ENCODE measurements at places on chromosomes 3 and 15. TPM values are rescaled to one million over a fixed set of nuclear protein-coding genes. Genes with fewer than 3 reads are reported as not detected.

Gene ACKR2
- not detected for polyA plus RNA-seq

Gene MORC1
- not detected for polyA plus RNA-seq

Gene FBXL2
- polyA plus RNA-seq = not detected

Gene SLC24A5
- not detected for polyA plus RNA-seq

Gene HEG1
- polyA plus RNA-seq = 1.6 TPM

DNA sequence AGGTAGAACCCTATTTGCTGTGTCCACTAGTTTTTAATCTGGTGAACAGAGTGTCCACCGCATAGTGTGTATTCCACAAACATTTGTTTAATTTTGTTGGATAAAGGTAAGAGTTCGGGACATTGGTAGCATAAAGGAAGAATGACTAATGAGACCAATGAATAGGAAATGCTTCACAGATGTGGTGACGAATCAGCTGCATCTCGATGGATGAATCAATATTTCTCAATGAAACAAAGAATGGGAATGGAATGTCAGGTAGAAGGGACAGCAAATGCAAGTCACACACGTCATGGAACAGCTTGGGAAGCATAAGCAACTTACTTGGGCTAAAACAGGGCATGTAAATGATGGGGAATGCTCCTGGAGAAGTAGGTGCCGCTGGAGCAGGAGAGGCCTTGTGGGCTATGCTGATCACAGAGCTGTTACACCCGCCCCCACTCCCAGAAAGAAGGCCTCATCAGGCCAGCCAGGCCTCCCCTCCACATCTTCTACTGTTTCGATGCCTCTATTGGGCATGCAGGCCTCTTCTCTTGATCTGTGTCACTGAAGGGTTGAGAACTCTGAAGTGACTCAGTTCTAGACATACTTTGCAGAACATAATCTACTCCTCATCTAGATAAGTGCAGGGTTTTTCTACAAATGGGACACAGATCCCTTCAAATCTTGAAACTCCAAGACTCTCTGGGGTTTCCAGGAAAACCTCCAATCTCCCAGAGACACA is 120.0 kb upstream of the GADL1 start:
- H3K4me3 ChIP-seq = no peak overlapping the region
- no peaks in the 10 kb centered on the region for H3K4me1 ChIP-seq
- no peaks in the 10 kb centered on the region for H3K36me3 ChIP-seq
- H3K27ac ChIP-seq = no peak overlapping the region
- DNase-seq = no peak

- no peaks in the 10 kb centered on the region for H3K36me3 ChIP-seq
These were observed 72.2 kb downstream of the SLC7A14 start for GRCh38 chr3:170513642-170514041.

DNA sequence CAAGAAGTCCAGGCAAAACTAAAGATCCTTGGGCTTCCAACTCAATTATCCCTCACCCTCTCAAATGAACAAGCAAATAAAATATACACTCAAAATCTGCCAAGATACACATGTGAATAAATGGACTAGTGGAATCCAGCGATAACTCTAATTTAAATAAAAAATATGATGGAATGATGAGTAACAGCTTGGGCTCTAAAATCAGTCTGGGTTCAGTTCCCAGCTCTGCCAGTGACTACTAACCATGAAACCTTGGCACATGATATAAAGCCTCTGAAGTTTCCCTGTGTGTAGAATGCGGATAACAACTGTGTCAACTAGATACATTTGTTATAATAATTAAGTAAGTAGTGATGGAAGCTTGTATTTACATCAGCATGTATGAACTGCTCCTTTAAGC is 81.3 kb downstream of the CADPS start:
- H3K4me3 ChIP-seq = no peak overlapping the region
- no peak for DNase-seq
- no peak overlapping the region for H3K27ac ChIP-seq
- H3K4me1 ChIP-seq = no peaks in the 10 kb centered on the region
- H3K36me3 ChIP-seq = no peaks in the 10 kb centered on the region
- H3K27me3 ChIP-seq = peaks cover 1% of the 10 kb centered on the region

GRCh38 chr3:34419801-34420200 is 621.4 kb downstream of the PDCD6IP start:
- peaks cover 10% of the 10 kb centered on the region for H3K27me3 ChIP-seq
- H3K27ac ChIP-seq = no peak overlapping the region
- no peak overlapping the region for H3K4me3 ChIP-seq
- H3K36me3 ChIP-seq = no peaks in the 10 kb centered on the region

DNA sequence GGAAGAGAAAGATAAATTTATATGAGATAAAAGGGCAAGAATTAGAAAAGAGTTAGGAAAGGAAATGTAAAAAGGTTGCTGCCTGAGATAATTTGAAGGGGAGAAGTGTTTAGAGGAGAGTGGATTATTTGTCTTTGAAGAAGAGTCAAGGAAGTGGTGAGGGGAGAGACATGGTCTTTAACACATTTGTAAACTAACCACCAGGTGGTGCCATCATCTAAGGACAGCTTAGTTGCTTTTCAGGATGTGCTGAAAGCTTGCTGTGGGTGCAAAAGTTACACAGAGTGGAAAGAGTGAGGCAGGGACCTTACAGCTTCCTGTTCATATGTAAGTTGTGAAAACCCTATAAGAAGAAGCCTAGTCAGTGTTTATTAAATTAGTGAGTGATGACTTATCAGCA is 114.1 kb upstream of the DNAJC19 start:
- H3K27me3 ChIP-seq = no peaks in the 10 kb centered on the region
- DNase-seq = no peak
- no peak overlapping the region for H3K4me3 ChIP-seq

DNA sequence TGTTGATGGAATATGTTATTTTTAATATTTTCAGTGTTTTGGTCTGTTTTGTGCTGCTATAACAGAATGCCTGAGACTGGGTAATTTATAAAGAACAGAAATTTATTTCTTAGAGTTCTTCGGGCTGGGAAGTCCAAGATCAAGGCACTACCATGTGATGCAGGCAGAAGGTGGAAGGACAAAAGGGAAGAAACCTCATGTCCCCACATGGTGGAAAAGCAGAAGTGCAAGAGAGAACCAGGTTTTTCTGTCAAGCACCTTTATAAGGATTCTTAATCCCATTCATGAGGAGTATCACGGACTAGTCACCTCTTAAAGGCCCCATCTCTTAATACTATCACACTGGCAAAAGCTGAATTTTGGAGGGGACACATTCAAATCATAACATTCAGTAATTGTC is 57.9 kb upstream of the EPHB3 start:
- no peaks in the 10 kb centered on the region for H3K36me3 ChIP-seq

GRCh38 chr3:20060974-20061685 is 20.9 kb downstream of the KAT2B start:
- H3K4me3 ChIP-seq = no peak overlapping the region
- no peaks in the 10 kb centered on the region for H3K27me3 ChIP-seq
- peaks cover 56% of the 10 kb centered on the region for H3K4me1 ChIP-seq
- no peak overlapping the region for H3K27ac ChIP-seq

DNA sequence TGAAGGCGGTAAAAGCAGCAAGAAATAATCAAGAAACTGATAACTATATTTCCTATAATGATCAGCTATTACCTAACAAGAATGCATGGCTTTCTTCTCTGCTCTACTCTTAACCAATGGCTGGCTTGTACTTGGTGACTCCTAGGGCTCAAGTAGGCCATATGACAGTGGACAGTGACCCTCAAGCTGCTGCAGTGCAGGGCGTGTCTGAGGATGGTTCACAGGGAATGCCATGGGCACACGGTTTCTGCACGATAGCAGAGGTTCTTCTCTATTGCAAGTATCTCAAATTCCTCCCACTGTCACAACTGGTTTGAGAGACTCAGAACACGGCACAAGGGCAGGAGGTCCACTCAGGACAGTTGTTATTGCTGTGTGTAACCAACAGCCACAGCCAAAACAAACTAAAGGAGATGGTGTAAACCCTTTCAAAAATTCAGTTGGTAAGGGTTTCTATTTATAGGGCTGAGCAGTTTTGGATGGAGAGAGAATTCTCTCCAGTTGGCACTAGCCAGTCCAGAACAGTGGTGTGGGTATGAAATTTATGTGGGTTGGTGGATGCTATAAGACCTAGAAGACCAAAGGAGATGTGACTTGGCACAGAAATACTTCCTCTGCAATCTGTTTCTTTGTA is 103.2 kb upstream of the ST8SIA2 start:
- H3K27ac ChIP-seq = no peak overlapping the region
- no peaks in the 10 kb centered on the region for H3K4me1 ChIP-seq
- H3K36me3 ChIP-seq = no peaks in the 10 kb centered on the region
- no peak overlapping the region for H3K4me3 ChIP-seq
- H3K27me3 ChIP-seq = peaks cover 9% of the 10 kb centered on the region

GRCh38 chr3:156483961-156484787 is 70.7 kb downstream of the SSR3 start:
- peak; percentile 62 for DNase-seq
- peaks cover 13% of the 10 kb centered on the region for H3K4me1 ChIP-seq
- H3K27me3 ChIP-seq = no peaks in the 10 kb centered on the region
- H3K4me3 ChIP-seq = peak overlapping the region; percentile 60
- peak overlapping the region; percentile 87 for H3K27ac ChIP-seq

GRCh38 chr3:30282154-30282696 is 324.2 kb upstream of the TGFBR2 start:
- DNase-seq = no peak
- no peak overlapping the region for H3K4me3 ChIP-seq
- peaks cover 7% of the 10 kb centered on the region for H3K36me3 ChIP-seq
- H3K27ac ChIP-seq = no peak overlapping the region
- H3K27me3 ChIP-seq = no peaks in the 10 kb centered on the region

DNA sequence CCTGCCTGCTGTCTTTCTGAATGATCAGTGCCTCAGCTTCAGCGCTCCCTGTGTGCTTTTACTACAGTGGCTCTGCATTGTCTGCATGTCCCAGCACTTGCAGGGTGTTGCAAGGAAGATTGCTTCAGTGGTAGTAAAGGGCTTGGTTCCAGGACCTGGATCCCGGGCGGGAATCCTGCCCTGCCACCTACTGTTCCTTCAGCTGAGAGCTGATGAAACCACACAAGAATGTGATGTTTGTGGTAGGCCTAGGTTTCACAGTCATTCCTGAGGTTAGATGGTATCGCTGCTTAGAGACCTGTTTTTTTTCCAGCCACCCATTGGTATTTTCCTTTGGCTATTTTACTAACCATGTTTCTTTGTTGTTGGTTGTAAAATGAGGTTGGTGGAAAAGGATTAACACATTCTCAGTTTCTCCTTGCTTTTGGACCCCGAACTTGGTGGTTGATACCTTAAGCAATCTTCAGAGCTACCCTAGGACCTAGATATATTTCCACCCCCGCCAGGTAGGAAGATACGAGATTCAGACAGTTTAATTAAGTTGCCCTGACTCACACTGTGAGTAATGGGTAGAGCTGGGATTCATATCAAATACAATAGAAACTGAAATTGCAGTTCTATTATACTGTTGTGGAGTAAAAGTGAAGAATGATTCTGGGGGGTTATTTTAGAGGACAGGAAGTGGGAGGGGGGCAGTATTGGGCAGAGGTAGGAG is 11.4 kb downstream of the GPR87 start:
- H3K36me3 ChIP-seq = no peaks in the 10 kb centered on the region
- no peaks in the 10 kb centered on the region for H3K4me1 ChIP-seq
- no peak for DNase-seq
- peaks cover 14% of the 10 kb centered on the region for H3K27me3 ChIP-seq
- H3K27ac ChIP-seq = no peak overlapping the region

DNA sequence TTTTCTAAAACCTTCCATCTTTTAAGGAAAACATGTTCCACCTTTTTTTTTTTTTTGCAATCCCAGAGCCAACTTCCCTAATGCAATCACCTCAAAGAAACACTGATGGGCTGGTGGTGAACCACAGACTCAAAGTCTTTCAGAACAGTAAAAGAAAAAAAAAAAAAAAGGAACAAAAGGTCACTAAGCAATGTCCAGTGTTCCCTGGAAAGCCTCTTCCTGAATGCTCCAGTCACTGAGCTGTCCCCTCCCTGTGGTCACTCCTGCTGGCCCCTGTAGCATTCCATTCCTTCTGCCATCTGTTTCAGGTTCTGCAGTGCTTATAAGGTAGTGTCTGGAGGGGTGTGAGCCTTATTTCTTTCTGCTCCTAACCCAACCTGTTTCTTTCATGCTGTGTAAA is 53.3 kb downstream of the AAGAB start:
- no peak overlapping the region for H3K27ac ChIP-seq
- no peak overlapping the region for H3K4me3 ChIP-seq
- H3K36me3 ChIP-seq = peaks cover 13% of the 10 kb centered on the region
- H3K27me3 ChIP-seq = no peaks in the 10 kb centered on the region

DNA sequence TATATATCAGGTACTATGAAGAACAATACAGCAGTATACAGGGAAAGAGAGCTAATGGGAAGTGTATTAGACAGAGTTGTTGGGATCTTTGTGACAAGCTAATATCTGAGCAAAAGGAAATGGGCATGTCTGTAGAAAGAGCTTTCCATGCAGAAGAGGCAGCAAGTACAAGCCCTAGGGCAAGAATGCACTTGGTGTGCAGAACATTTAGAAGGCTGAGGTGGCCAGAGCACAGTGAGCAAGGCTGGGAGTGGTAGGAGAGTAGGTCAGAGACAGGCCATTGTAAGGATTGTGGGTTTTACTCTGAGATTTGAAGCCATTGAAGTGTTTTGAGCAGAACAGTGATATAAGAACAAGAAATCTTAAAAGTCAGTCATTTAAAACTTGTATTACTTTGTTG is 353.9 kb upstream of the TGFBR2 start:
- no peak overlapping the region for H3K27ac ChIP-seq
- no peak overlapping the region for H3K4me3 ChIP-seq
- H3K4me1 ChIP-seq = no peaks in the 10 kb centered on the region
- peaks cover 7% of the 10 kb centered on the region for H3K36me3 ChIP-seq
- no peaks in the 10 kb centered on the region for H3K27me3 ChIP-seq

GRCh38 chr3:130709671-130710070 is 37.0 kb downstream of the PIK3R4 start:
- H3K27me3 ChIP-seq = no peaks in the 10 kb centered on the region
- H3K4me1 ChIP-seq = peaks cover 3% of the 10 kb centered on the region
- H3K4me3 ChIP-seq = no peak overlapping the region
- peaks cover 12% of the 10 kb centered on the region for H3K36me3 ChIP-seq
- DNase-seq = no peak

DNA sequence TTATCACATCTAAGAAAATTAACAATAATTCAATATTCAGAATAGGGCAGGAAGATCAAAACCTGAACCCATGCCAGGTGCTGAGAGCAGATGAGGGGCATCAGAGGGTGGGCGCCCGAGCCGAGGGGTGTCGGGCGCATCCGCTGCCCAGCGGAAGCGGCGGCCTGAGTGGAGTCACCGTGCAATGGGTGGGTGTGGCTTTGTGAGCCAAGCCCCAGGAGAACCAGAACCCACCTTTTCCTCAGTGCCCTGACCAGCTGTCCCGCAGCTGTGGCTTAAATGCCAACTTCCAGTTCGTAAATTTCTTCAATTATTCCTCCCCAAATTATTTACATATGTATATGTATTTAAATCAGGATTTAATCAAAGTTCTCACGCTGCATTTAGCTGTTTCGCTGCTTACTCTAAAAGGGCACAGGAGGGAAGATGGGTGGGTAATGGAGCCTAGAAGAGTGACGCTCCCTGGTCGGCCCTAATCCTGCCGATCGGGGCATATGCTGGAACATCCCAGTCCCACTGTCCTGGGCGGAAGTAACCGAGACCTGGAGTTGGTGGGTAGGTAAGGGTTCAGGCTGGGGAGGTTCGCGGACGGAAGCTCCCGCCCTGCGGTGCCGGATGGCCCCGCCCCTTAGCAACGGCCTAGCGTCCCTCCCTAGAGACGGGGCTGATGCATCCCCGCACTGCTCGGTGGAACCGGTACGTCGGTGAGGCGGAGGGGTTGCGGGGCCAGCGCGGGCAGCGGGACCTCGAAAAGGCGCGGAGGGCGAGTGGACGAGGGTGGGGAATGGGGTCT is 1.3 kb downstream of the DNAH1 start:
- H3K4me1 ChIP-seq = peaks cover 19% of the 10 kb centered on the region
- no peaks in the 10 kb centered on the region for H3K36me3 ChIP-seq
- peak overlapping the region; percentile 20 for H3K27ac ChIP-seq
- no peaks in the 10 kb centered on the region for H3K27me3 ChIP-seq
- peak overlapping the region; percentile 68 for H3K4me3 ChIP-seq

GRCh38 chr3:48960841-48961413 is 29.1 kb upstream of the P4HTM start:
- no peaks in the 10 kb centered on the region for H3K27me3 ChIP-seq
- H3K36me3 ChIP-seq = peaks cover 7% of the 10 kb centered on the region
- H3K4me1 ChIP-seq = peaks cover 6% of the 10 kb centered on the region
- DNase-seq = no peak
- H3K4me3 ChIP-seq = no peak overlapping the region

Measured in naive thymus-derived CD8-positive, alpha-beta T cell (primary cell).